ENCODE measurements at places on chromosomes 6 and 20.

- DNase-seq = no peak
These were observed 179.8 kb upstream of the RIMS1 start for GRCh38 chr6:71706523-71706922.

- no peak for DNase-seq
These were observed 16.1 kb upstream of the FOXO3 start for GRCh38 chr6:108544606-108545005.

GRCh38 chr20:54860716-54861115, 385.3 kb downstream of the DOK5 start:
- no peak for DNase-seq

DNA sequence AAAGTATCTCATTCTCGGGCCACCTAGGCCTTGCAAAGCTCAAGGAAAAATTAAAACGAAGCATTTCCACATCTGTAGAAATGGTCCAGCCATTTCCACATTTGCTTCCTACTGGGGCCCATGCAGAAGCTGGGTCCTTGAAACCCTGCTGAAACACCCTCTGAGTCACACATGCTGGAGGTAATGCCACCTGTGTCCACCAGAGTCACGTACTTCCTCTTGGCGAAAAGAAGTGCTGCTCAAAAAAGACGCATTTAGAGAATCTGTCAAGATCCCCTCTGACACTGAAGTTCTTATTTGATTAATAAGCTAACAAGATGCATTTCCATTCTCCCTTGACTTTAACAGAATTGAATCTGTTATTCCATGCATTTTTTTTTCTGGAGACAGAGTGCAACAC, 423.2 kb downstream of the PREX1 start:
- no peak for DNase-seq

GRCh38 chr6:1662534-1662933, 52.8 kb downstream of the FOXC1 start:
- DNase-seq = no peak

DNA sequence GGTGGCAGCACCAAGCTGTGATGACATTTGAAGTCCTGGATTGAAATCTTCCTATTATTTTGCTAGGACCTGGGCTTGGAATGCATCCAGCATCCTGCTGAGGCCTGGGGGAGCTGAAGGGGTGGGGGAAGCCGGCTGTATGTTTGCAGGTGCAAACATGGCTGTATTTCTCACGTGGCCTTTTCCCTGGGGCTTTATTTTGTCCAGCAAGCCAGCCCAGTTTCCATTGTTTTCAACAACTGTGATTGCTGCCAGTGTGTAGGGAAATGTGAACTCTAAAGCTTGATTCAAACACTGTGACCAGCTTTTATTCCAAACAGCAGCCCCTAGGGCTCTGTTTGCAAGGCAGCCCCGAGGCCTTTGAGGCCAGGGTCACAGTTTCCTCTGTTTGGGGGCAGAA, 683.0 kb downstream of the DHX35 start:
- no peak for DNase-seq

DNA sequence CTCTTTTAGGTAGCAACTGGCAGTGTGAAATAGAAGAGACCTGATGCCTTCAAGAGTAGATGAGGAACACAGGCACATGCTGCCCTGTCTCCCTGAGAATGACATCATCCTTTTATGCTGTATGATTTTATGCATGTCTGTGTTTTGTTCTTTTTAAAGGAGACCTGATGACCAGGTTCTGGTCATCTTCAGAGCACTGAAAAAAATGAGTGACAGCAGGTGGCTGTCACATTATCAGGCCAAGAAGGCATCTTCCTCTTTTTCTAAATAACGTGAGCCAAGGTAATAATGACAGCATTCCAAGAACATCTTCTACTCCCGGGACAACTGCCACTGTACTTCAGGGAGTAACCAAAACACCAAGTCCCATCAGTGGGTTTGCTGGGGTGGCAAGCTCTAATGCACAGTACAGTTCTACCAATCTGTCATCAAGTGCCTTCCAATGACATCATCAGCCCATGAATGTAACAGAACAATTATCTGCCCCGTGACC, 28.9 kb downstream of the CNKSR3 start:
- DNase-seq = no peak

GRCh38 chr6:83258517-83258916, 65.4 kb downstream of the RWDD2A start:
- no peak for DNase-seq
